ENCODE measurements at places on chromosomes 2 and 18.

DNA sequence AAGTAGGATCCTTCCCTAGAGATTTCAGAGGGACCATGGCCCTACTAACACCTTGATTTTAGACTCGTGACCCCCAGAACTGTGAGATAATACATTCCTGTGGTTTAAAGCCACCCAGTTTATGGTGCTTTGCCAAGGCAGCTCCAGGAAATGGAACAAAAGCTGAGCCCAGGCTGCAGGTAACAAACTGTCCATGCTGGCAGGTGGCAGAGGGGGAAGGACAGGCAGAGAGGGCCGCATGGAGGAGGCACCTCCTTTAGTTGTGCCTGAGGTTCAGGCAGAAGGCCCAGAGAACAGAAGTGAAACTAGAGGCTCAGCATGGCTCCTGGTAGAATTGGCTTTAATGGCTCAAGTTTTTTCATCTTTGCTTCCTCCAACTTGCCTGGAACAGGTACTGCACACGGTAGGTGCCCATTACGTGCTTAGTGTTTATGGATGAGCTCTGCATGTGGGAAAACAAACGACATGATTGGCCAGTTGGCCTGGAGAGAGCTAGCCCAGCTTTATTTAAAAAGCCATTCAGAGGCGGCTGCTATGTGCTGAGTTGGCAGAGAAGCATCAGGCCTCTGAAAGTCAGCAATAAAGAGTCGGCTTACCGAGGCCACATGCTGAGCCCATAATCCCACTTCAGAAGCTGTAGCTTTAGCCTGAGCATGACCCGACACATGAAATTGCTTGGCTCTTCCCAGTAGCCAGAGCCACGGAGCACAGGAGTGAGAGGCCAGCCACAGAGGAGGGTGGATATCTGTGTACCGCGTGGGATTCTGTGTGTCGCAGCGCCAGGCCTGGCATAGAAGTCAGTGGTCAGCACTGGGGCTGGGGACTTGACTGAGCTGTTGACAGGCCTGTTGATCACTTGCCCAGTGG, 36.5 kb downstream of the HS1BP3 start:
- no peak for DNase-seq

DNA sequence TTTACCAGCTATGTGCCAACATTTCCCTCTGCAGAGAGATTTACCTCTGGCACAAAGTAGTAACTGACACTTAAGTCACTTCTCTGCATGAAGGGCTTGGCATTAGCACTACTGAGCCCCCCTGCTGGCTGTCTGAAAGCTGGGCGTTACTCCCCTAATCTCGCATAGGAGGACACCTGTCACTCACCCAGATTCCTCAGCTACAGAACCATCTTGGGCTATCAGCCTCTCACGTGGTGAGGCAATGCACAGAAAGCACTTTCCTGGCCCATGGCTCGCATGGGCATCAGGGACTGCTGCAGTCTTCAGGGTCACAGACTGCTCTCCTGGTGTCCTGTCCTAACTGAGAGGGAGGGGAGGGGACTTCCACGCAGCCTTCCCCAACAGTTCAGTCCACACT, 12.0 kb downstream of the SERPINE2 start:
- DNase-seq = no peak

GRCh38 chr2:133197156-133197555, 371.1 kb downstream of the NCKAP5 start:
- no peak for DNase-seq

- no peak for DNase-seq
Observed at GRCh38 chr2:25297738-25298137, 44.0 kb downstream of the DNMT3A start.

GRCh38 chr18:68102117-68102516, 585.6 kb upstream of the DSEL start:
- DNase-seq = no peak

- DNase-seq = no peak
Observed at GRCh38 chr2:69181806-69182427, 168.9 kb downstream of the ANTXR1 start.

DNA sequence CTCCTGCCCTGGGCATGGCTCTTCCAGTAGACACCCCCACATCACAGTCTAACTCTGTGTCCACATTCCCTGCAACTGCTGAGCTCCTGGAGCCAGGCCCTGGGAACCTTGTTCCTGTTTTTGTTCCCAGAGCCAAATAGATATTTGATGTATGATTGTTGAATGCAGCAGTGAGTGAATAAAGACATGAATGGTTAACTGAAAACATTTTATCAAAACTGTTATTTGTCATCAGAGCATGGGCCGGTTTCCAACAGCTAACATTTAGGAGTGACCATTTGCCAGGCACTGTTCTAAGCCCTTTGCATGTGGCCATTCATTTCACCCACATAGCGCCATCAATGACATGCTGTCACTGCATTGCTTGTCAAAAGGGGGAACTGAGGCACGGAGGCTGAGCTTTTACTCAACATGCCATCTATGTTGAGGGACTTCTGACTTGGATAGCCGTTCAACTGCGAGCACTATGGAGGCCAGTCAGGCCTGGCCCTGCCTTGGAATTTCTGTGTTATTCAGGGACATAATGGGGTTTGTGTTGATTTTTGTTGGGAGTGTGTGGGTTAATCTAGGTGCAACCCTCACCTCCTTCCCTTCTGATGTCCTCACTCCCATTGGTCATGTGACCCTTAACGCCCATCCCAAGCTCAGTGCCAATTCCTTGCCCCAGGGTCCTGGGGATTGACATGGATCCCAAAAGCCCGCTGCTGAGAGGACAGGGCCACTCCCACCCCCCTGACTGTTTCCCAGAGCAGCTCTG, 12.6 kb downstream of the IL1R1 start:
- DNase-seq = no peak
